ENCODE measurements at places on chromosomes 5 and 9.

DNA sequence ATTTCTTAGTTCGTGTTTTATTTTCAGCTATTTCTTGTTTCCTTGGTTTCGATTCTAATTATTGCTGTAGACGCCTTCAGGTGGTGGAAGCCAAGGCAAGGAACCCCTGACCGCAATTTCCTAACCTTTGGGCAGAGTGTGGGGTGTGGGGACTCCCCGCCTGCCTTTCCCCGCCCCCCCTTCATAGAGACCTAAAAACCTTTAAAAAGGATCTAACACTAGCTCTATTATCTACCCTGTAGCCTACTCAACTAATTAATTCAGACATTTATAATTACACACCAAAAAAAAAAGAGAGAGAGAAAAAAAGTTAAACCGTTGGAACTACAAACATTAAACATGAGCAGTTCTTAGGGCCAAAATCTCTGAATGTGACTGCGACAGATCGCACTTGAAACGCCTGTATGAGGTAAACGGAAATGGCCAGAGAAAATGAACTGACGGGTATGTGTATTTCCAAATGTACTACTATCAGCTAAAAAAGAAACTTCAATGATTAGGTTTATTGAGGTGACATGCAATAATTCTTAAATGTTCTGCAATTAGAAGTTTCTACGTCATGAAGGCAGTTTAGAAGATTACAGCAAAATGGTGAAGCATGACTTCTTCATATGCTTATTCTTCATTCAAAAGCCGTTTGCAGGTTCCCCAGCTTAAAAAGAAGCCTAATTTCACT lies 19.0 kb upstream of the FER start:
- peaks cover 18% of the 10 kb centered on the region for H3K4me1 ChIP-seq
- H3K4me3 ChIP-seq = peak overlapping the region; percentile 86
- no peaks in the 10 kb centered on the region for H3K27me3 ChIP-seq
- H3K27ac ChIP-seq = peak overlapping the region; percentile 71
- DNase-seq = peak; percentile 65

DNA sequence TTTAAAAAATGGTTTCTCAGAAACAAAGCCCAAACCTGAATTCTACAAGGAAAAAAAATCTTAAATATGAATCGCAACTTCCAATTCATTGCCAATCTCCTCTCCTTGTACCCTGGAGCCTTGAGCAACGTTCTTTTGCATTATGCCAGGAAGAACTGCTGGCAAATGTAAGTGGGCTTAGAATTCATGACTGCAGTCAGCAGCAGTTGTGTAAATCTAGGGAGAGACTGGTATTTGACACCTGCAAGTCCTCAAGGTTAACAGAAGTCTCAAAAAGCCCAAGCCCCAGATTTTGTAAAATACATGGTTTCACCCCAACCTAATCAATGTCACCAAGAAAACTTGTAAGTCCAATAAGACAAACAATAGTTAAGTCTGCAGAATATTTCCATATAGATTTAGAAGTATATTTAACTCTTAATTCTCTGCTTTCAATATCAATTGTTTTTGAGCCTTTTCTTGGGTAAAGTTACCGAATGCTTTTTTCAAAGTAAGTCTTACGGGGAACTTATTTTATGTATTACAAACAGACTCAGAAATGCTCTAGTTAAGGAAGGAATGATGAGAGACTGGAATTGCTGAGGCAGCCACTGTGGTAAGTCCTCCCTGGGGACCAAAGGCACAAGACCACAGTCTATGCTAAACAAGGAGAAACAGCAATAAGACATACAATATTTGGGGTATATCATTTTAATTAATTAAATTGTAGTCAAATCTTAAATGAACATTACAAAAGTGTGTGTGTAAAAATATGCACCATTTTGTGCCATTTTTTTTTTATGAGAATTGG lies 31.3 kb downstream of the ELL2 start:
- H3K4me3 ChIP-seq = no peak overlapping the region
- H3K27ac ChIP-seq = no peak overlapping the region
- H3K36me3 ChIP-seq = no peaks in the 10 kb centered on the region
- no peak for DNase-seq
- H3K27me3 ChIP-seq = no peaks in the 10 kb centered on the region

DNA sequence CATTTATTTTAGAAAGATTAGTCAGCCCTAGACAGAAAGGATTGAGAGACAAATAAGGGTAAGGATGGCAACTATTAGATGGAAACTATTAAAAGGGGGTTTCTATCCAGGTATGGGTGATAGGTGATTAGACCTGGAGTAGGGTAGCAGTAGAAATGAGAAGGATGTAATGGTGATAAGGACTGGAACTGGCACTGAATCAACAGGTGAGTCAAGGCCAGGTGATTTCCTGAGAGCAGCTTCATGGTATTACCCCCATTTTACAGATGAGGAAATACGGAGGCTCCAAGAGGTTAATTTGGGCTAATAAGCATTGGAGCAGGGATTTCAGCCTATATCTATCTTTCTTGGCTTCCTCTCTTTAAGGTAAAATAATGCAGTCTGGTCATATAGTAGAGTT lies 55.7 kb downstream of the CAST start:
- no peak for DNase-seq
- H3K27ac ChIP-seq = no peak overlapping the region
- H3K27me3 ChIP-seq = no peaks in the 10 kb centered on the region
- H3K4me3 ChIP-seq = no peak overlapping the region
- no peaks in the 10 kb centered on the region for H3K36me3 ChIP-seq

DNA sequence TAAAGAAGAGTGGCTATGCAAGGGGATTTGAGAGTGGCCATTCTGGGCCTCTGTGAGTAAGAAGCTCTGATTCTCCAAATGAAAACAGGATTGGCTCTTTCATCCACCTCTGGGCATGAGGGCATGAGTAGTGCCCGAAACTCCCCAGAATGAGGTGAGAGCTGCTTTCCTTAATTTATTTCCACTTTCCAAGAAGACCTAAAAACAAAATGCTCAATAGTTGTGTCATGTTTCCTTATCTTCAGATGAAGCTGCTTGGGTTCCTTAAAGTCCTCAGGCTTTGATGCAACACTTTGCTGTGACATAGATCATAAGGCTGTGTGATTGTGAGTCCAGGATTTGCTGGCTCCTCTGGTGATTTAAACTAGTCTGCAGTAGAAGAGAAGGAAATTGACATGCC lies 3.1 kb upstream of the ZCCHC10 start:
- no peaks in the 10 kb centered on the region for H3K4me1 ChIP-seq
- DNase-seq = no peak

- no peak overlapping the region for H3K4me3 ChIP-seq
- DNase-seq = no peak
- H3K36me3 ChIP-seq = no peaks in the 10 kb centered on the region
- no peak overlapping the region for H3K27ac ChIP-seq
These were observed 1565.0 kb upstream of the WWC1 start for GRCh38 chr5:166726406-166726805.

DNA sequence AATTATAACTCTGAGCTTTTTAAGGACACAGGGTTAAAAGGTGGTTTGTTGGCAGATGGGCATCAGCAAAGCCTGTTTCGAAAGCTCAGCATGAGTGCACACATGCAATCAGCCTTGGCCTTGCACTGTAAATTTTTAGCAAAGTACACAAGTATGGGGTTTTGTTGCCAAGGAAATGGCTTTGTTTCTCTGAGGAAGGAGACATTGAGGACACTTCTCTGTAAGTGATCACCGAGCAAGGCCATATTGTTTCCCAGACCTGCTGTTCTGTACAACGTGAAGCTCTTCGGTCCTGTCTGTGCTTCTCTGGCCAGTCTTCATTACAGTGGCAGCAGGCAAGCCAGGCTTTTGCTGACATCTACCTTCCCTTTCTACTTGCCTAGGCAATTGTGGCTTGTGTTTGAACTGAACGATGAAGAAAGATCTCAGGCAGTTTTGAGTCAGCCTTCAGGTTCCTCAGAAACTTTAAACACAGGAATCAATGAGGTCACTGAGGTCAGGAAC lies 27.9 kb upstream of the GLRX start:
- no peaks in the 10 kb centered on the region for H3K27me3 ChIP-seq
- H3K4me1 ChIP-seq = no peaks in the 10 kb centered on the region
- no peak overlapping the region for H3K27ac ChIP-seq

GRCh38 chr5:30041831-30042385 lies 1151.6 kb upstream of the CDH6 start:
- no peaks in the 10 kb centered on the region for H3K4me1 ChIP-seq
- H3K27ac ChIP-seq = no peak overlapping the region
- H3K4me3 ChIP-seq = no peak overlapping the region
- no peak for DNase-seq
- no peaks in the 10 kb centered on the region for H3K27me3 ChIP-seq

- H3K36me3 ChIP-seq = no peaks in the 10 kb centered on the region
- H3K4me1 ChIP-seq = peaks cover 27% of the 10 kb centered on the region
- H3K27ac ChIP-seq = peak overlapping the region; percentile 65
- no peak overlapping the region for H3K4me3 ChIP-seq
These were observed 25.2 kb downstream of the PIK3R1 start for GRCh38 chr5:68240771-68241170.

- no peak for DNase-seq
- H3K27ac ChIP-seq = no peak overlapping the region
- no peaks in the 10 kb centered on the region for H3K36me3 ChIP-seq
- no peaks in the 10 kb centered on the region for H3K4me1 ChIP-seq
These were observed 148.1 kb upstream of the MPDZ start for GRCh38 chr9:13427587-13427986.

DNA sequence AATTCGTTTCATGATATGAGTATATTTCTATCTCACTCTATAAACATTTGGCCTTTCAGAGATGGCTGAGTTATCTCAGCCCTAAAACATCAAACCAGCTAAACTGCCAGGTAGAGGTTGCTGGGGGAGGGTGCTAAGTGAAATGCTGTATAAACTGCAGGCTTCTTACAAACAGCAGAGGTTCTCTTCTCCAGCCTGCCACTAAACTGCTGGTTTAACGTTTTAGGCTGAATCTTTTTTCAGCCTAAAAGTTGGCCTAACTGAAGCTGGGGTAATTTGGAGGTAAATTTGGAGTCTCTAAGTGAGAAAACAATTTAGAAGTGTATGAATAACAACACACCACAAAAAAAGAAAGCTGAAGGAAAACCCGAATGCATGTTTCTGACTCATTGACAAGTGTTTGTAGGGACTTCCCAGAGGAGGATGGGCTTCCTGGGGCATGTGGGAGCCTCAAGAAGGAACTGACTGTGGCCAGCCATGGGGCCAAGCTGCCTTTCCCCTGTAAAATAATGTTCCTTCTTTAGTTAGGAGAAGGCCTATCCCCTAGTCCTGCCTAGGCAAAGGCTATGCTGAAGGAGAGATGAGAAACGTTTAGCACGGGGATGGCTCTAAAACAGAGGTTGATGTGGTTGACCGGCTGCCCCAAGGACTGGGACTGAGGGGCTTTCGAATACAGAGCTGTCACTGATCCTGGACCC lies 44.3 kb downstream of the SLC28A3 start:
- DNase-seq = no peak
- no peaks in the 10 kb centered on the region for H3K36me3 ChIP-seq
- H3K4me1 ChIP-seq = peaks cover 22% of the 10 kb centered on the region
- peak overlapping the region; percentile 5 for H3K27ac ChIP-seq

DNA sequence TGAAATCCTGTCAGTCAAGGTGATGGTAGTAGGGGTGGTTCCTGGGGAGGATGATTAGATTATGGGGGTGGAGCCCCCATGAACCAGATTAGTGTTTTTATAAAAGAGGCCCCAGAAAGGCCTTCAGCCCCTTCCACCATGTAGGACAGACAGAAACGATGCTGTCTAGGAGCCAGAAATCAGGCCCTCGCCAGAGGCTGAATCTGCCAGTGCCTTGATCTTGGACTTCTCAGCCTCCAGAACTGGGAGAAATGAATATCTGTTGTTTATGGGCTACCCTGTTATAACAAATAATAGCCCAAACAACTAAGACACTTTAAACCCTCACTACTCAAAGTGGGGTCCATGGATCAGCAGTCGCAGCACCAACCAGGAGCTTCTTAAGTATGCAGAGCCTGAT lies 20.2 kb upstream of the FOXB2 start:
- DNase-seq = no peak
- H3K27me3 ChIP-seq = peaks cover 9% of the 10 kb centered on the region

GRCh38 chr9:78365748-78366697 lies 69.1 kb downstream of the PSAT1 start:
- H3K27me3 ChIP-seq = no peaks in the 10 kb centered on the region
- no peaks in the 10 kb centered on the region for H3K4me1 ChIP-seq
- no peaks in the 10 kb centered on the region for H3K36me3 ChIP-seq
- H3K27ac ChIP-seq = no peak overlapping the region
- DNase-seq = no peak

GRCh38 chr5:40172721-40173120 lies 507.0 kb upstream of the PTGER4 start:
- H3K27me3 ChIP-seq = no peaks in the 10 kb centered on the region
- H3K4me1 ChIP-seq = no peaks in the 10 kb centered on the region
- DNase-seq = no peak
- no peak overlapping the region for H3K27ac ChIP-seq
- H3K36me3 ChIP-seq = no peaks in the 10 kb centered on the region

GRCh38 chr5:38718771-38719391 lies 126.9 kb upstream of the OSMR start:
- no peak overlapping the region for H3K27ac ChIP-seq
- H3K36me3 ChIP-seq = no peaks in the 10 kb centered on the region
- no peak for DNase-seq
- no peak overlapping the region for H3K4me3 ChIP-seq
- no peaks in the 10 kb centered on the region for H3K4me1 ChIP-seq
